ENCODE measurements at places on chromosomes 2 and 18.

DNA sequence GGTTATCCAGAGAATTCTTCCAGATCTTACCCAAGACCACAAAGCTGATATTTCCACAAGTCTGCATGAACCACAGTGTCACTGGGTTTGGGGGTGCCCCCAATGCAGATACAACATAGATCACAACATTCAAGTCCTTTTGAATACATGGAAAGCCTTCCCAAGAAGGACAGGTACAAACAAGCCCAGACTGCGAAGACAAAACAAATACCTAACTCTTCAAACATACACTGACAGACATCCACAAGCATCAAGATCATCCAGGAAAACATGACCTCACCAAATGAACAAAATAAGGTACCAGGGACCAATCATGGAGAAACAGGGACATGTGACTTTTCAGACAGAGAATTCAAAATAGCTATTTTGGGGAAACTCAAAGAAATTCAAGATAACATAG lies 93.1 kb downstream of the MDH1 start:
- no peak for DNase-seq

DNA sequence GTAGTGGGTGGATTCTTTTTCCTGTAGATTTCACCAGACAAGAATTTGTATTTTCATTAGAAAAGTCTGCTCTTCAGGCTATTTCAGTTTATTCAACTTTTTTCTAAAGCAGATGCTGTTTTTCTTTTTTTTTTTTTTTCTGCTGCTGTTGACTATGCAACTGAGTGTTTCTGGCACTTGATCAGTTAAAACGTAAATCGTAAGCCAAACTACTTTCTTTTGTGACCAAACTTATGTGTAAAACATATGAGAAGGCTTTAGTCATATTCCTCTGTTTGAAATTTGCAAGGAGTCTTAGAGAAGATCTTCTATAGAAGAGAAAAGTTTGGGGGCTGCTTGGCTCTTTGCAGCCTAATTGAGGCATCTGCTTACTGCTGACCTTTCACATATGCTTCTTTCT lies 170.1 kb downstream of the PARD3B start:
- DNase-seq = no peak

GRCh38 chr2:54254180-54254579 lies 1.8 kb downstream of the TSPYL6 start:
- DNase-seq = no peak

GRCh38 chr2:85911814-85912692 lies 23.3 kb upstream of the ST3GAL5 start:
- DNase-seq = no peak

GRCh38 chr2:145682546-145683157 lies 1162.7 kb upstream of the ZEB2 start:
- DNase-seq = no peak

DNA sequence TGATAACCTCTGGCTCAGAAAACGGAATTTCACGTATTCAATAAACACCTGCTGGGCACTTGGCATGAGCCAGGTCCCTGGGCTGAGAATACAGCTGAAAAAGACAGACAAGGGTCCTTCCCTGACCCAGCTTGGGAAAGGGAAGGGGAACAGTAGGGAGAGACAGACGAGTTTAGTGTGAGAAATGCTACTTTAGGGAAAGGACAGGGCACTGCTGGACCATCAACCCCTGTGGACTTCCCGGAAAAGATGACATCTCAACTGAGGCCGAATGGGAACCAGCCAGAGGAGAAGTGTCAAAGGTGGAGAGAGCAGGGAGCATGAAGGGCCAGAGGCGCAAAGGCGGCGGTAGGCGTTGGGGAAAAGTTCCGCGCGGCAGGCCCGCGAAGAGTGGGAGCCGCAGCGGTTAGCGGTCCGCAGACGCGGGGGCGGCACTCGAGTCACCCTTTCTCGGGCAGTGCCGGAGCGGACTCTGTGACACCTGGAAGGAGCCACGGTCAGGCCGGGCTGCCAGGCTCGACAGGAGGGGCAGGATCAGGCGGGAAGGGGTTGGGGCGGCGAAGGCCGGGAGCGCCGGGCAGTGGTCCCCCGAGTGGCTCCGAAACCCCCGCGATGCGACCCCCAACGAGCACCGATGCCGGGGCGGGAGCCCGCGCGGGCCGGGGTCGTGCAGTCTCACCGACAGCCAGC lies 519 bp downstream of the TEX261 start:
- DNase-seq = no peak

GRCh38 chr2:70125498-70125898 lies 38.2 kb downstream of the PCBP1 start:
- DNase-seq = no peak

DNA sequence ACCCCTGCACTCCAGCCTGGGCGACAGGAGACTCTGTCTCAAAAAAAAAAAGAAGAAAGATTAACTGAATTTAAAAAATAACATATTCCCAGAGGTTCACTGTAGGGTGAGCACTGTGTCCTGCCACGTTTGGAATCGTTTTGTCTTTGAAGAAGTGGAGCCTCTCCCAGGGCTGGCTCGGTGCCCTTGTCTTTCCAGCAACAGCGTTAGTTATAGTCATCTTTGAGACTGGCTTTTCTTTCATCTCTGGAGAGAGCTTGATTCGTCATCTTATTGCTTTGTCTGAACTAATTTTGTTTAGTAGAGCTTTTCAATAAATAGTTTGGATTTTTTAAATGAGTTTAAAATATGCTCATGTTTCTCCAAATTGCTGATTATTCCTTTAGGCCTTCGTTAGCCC lies 50.5 kb downstream of the IMPA2 start:
- no peak for DNase-seq

DNA sequence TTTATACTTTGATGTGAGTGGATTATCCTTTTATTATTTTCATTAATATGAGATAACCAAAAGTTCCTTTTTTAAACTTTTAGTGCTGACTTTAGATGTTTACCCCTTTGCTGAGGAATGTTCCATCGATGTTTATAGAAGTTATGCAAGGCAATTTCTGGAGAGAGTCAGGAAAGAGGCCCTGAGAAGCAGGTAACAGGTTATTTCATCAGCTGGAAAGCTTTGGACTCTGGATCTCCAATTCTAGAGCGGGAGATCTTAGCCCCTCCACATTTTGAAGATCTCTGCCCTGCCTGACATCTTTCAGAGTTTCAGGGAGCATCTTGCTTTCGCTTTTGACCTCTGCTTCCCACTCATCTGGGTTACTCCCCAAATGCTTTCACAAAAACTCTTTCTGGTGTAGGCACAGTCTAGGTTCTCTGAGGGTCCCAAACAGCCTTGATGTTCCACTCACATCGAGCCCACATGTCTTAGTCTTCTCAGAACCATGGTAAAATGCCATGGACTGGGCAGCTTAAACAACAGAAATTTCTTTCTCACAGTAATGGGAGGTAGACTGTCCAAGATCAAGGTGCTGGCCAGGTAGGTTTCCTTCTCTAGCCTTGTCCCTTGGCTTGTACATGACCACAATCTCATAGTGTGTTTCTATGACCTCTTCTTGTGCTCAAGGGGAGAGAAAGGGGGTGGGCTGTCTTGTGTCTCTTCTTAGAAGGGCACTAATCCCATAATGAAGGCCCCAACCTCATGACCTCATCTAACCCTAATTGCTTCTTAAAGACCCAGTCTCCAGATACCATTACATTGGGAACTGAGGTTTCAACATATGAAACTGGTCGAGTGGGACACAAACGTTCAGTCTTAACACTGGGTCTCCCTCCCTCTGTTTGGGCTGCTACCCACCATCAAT lies 87.1 kb downstream of the DOK6 start:
- no peak for DNase-seq

- no peak for DNase-seq
Observed at GRCh38 chr2:10038123-10038522, 5.2 kb upstream of the KLF11 start.

GRCh38 chr2:86623043-86623493 lies 597 bp downstream of the RNF103 start:
- DNase-seq = no peak

GRCh38 chr18:10320791-10321190 lies 133.6 kb upstream of the APCDD1 start:
- no peak for DNase-seq

- no peak for DNase-seq
Observed at GRCh38 chr2:232866104-232866503, 4.0 kb upstream of the SNORC start.

DNA sequence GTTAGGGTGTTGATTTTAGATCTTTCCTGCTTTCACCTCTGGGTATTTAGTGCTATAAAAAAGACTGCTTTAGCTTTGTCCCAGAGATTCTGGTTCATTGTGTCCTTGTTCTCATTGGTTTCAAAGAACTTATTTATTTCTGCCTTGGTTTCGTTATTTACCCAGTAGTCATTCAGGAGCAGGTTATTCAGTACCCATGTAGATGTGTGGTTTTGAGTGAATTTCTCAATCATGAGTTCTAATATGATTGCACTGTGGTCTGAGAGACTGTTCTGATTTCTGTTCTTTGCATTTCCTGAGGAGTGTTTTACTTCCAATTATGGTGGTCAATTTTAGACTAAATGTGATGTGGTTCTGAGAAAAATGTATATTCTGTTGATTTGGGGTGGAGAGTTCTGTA lies 167.1 kb upstream of the KYNU start:
- no peak for DNase-seq

DNA sequence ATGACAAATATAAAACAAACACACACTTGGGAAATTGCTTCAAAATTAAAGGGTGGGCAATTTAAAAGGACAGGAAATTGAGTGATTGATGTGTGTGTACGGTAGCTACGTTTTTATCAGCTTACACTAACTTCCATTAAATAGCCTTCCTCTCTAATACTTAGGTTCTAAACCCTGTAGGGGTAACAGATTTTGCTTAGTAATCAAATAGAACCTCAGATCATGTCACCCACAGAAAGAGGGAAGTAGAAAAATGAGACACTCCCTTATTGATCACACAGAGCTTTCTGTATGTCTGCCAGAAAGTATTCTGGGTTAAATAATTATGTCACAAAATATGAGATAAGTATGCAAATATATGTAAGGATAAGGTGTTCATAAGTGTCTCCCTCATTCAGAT lies 93.3 kb downstream of the ICA1L start:
- no peak for DNase-seq

DNA sequence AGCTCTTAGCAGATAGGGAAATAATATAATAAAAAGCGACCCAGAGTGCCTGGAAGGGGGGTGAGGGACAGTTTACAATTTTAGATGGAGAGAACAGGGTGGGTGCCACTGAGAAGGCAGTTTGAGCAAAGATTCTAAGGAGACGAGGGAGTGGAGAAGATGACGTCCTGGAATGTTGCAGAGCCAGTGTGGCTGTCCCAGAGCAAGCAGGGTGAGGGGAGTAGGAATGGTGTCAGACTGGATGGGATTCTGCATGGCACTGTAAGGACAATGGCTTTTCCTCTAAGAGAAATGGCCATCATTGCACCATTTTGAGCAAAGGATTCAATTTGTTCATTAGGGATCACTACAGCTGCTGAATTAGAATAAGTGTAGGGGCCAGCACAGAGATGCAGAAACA lies 73.1 kb downstream of the FAM124B start:
- no peak for DNase-seq

- DNase-seq = no peak
Observed at GRCh38 chr2:86584151-86584913, 21.1 kb upstream of the CHMP3 start.

- no peak for DNase-seq
Observed at GRCh38 chr2:205969584-205969983, 116.4 kb downstream of the INO80D start.

DNA sequence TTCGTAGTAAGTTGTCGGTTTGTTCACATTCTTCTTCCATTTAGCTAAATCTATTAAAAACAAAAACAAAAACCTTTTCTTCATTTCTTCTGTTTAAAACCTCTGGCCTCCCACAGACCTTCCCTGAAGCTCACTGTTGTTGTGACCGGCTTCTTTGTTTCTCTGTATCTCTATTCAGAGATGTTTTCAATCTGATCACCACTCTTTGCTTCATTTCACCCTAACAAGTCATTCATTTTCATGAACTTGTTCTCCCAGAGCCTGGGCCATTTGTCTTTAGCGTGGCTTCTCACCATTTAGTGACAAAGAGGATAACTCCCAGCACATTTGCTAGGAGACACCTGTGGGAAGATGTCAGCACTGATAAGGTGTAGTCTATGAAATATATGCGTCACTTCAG lies 794.2 kb downstream of the ERBB4 start:
- DNase-seq = no peak

DNA sequence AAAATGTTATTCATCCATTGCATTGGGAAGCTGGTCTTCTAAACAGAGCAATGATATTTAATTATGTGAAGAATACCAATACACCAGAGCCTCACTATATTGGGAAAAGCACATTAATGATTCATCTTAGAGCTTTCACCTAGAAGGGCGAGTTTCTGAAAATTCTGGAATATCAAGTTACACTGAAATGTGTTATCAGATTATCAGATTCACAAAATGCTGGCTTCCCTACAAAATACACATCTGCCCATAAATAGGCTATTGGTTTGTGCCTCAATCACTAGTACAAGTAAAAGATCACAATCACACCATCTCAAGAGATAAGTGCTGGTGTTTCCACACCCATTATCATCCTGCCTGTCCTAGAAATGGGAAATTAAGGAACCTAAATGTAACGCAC lies 200.7 kb downstream of the TMEM163 start:
- DNase-seq = no peak

- no peak for DNase-seq
Observed at GRCh38 chr18:33123862-33124518, 316.5 kb downstream of the CCDC178 start.

DNA sequence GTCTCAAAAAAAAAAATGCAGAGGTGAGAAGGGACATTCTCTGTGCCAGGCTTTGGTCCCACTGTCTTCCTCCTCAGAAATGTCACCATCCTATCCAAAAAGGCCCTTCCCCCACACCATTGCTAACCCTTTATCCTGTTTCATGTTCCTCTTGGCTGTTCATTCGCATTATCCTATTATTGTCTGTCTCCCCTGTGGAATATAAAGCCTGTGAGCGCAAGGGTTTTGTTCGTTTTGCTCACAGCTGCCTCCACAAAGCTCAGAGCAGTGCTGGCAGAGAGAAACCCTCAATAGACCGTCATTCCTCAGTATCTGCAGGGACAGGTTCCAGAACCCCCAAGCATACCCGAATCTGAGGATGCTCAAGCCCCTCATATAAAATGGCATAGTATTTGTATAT lies 91.8 kb downstream of the LOXHD1 start:
- DNase-seq = no peak

- no peak for DNase-seq
Observed at GRCh38 chr2:30722936-30723725, 84.1 kb downstream of the CAPN13 start.

- DNase-seq = no peak
Observed at GRCh38 chr2:176931588-176932563, 280.7 kb upstream of the HNRNPA3 start.

DNA sequence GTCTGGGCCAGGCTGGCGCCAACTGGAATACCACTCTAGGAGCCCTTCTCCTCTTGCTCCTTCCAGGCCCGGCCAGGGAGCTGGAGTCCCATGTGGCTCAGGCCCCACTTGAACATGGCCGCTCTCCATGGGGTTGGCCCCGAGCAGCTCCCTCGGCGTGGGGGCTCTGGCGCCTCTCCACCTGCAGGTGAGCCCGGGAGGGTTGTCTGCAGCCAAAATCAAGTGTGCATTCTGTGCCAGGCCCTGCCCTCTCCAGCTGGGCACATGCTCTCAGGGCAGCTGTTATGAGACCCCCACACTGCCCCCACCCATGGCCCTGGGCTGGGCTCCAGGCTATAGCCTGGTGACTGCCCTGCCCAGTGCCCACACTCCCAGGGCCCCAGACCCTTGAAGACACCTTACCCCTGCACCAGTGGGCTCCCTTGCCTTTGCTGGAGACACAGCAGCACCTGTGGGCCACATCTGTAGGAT lies 45.8 kb upstream of the HS6ST1 start:
- DNase-seq = no peak

- DNase-seq = no peak
Observed at GRCh38 chr18:35178260-35178659, 62.6 kb upstream of the ZNF397 start.

- DNase-seq = no peak
Observed at GRCh38 chr18:39349801-39350200, 1784.2 kb upstream of the CELF4 start.

GRCh38 chr2:75494137-75494769 lies 66.5 kb downstream of the EVA1A start:
- DNase-seq = no peak
